ENCODE measurements at places on chromosomes 16 and 17.
A peak's percentile ranks its signal among the peaks of the same experiment; 100 is the strongest.

DNA sequence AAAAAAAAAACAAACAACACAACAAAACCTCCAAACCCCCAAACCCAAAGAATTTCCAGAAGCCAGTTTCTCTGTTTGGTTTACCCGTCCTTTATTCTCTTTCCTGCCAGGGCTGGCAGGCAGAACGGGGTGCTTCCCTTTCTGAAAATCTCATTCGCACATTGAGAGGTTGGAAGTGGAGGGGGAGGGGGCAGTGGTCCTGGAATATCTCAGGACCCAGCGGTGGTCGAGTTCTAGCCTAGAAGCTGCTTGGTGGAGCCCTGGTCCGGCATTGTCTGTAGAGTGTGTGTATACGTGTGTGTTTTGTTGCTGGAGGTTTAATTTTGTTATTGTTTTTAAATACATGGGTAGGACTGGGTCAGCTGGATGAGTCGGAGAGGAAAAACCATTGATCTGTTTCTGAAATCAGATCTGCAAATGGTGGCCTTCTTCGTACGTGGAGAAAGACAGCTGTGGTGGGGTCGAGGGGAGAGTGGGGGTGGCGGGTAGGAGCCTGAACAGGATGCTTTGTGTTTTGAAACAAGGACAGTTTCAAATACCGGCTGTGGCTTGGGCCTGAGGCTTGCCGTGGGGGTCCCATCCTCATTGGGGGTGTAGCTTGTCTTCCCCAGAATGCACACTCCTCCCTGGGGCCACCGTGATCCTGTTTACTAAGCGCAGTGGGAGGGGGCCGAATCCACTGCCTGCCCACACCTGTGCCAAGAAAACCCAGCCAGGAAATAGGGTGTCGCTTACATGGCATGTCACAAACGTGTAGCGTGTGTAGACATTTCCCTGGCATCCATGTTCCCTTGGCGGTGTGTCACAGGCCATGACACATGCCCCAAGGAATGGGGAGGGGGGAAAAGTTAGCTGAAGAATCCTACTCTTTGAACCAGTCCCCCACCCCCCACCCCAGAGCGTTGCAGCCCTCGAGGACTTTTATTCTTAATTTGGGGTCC is 1.6 kb downstream of the CMIP start:
- no peak for DNase-seq

DNA sequence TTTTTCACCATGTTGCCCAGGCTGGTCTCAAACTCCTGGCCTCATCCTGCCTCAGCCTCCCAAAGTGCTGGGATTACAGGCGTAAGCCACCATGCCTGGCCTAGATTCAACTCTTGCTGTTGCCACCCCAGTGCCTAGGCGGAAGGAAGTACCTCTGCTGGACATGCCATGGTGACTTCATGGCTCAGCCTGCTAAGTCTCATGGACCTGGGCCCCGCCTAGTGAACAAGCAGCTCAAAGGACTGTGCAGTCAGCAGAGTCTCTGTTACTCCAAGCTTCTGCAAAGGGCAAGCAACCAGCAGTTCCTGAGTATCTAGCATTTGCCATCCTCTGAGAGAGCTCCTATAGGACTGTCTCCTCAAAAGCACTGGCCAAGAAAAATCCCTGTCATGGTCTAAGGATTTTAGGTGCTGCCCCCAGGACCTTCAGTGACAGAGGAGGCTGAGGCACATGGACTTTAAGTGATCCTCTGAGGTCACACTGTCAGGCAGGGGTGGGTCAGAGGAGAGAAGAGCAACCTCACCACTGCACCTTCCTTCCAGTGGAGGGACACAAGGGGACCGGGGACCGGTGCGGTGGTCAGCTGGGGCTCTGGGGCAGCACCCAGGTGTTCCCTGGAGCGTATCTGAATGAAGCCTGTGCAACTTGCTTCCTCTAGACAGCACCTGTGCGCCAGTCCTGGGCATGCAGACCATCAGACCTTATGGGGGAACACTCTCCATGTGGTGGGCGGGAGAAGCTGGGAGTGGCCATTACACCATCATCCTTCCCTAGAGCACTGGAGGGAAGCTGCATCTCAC is 71.3 kb downstream of the IL21R start:
- DNase-seq, result no peak

GRCh38 chr17:31609331-31609730 is 217.9 kb downstream of the RAB11FIP4 start:
- DNase-seq, result no peak

DNA sequence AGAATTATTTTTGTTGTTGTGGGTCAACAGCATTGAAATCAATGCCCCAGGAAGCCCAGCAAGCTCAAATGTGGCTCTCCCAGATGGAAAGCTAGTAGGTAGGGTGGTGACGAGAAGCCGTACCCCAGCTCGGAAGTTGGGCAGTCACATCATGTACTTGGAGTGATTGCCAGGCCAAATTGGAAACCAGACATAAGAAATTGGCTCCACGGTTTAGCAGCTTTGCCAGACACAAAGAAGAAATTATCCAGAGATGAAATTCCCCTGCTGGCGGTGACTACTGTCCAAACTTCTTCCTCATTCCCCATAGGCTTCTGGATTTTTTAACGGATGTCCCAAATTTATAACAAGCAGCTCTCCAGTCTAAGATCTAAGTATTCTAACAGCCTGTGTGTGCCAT is 95.9 kb downstream of the OR1D5 start:
- no peak for DNase-seq

GRCh38 chr16:11064202-11064540 is 119.8 kb downstream of the CLEC16A start:
- no peak for DNase-seq

DNA sequence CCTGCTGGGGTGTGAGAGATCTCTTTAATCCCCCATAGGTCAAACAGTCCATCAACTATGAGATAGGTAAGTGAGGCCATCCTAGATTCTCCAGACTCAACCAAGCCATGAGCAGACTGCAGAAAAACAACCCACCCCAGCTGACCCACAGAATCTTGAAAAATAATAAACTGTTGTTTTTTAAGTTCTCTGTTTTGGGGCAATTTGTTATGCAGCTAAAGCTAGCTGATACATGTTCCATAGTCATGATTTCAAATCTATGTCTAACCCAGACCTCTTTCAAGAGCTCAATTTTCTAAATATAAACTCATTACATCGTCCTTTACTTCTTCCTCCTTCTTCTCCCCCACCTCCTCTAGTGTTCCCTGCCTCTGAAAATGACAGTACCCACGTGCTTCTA is 10.1 kb downstream of the ERN2 start:
- DNase-seq, result no peak

GRCh38 chr17:64457156-64457555 is 8.2 kb downstream of the MILR1 start:
- DNase-seq, result no peak

GRCh38 chr17:55161935-55162555 is 102.7 kb upstream of the HLF start:
- no peak for DNase-seq

DNA sequence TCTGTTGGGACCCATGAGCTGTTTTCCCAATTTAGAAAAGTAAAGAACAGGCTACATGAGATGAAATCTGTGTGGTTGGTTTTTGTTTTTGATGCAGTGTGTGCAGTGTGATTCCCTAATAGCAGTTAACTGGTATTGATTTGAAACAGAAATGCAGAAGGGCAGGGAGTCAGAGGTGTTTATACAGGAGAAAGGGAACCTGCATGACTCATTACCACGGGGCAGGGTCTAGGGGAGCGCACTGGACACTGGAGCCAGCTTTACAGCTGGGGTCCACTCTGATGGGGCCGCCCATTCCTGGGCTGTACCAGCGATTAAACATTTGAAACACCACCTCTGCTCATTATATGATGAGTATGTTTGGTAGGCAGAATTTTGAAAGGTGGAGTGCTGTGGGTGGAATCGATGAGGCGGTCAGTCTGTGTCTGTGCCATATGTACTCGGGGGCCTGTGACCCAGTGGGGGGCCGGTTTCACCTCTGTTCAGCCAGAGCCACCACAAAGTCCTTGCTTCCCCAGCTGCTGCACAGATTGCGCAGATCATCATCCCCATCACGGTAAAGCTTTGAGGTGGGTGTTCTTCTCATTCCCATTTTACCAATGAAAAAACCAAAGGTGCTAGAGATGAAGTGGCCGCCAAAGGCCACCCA is 142.5 kb downstream of the CMIP start:
- DNase-seq, result no peak

GRCh38 chr17:16442594-16443510 is 27.5 kb downstream of the TRPV2 start:
- no peak for DNase-seq

DNA sequence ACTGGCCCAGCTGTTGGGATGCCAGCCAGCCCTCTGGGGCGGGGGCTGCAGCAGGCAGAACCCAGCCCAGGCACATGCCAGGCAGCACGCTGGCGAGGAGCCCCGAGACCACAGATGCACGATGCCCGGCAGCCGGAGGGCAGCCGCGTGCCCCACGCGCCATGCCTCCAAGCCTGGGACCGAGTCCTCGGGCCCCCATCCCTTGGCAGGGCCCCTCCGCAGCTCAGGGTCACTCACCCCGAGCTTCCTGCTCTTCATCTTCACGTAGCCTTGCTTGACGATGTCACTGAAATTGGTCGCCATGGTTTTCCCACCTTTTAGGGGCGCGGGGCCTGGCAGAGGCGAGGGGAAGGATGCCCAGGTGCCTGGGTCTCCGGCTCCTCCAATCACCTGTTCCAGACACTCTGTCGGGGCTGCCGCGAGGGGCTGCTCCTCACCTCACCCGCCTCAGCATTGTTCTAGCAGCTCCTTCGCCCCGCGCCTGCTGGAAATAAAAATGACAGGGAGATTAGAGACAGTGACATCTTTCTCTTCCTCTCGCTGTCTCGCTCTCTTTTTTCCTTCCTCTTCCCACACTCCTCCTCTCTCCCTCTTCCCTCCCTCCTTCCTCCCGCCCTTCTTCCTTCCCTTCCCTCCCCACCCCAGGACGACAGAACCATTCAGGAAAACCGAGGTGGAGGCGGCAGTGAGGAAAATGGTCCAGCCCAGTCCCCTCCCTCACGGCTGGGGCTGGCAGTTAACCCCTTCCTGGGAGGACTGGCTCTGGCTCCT is 6.9 kb downstream of the DOK4 start:
- no peak for DNase-seq

DNA sequence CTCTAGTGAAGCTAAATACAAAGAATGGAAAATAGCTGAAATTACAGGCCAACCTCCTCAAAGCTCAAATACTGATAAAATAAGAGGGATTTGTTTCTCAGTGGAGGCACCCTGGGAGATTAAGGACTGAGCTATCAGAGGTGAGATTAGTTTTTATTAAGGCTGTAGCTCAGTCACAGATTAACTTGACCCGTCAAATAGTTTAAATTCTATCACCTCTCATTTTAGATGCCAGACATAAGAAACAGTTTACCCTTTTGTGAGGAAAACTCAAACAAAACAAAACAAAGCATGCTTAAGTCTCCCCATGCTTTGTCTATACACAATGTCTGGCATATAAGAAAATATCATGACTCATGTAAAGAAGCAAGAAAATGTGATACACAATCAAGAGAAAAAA is 208.3 kb upstream of the PMFBP1 start:
- DNase-seq, result no peak

GRCh38 chr16:19228052-19228451 is 57.5 kb upstream of the CLEC19A start:
- DNase-seq, result no peak

GRCh38 chr16:10577305-10578202 is 2.8 kb downstream of the EMP2 start:
- DNase-seq, result no peak

DNA sequence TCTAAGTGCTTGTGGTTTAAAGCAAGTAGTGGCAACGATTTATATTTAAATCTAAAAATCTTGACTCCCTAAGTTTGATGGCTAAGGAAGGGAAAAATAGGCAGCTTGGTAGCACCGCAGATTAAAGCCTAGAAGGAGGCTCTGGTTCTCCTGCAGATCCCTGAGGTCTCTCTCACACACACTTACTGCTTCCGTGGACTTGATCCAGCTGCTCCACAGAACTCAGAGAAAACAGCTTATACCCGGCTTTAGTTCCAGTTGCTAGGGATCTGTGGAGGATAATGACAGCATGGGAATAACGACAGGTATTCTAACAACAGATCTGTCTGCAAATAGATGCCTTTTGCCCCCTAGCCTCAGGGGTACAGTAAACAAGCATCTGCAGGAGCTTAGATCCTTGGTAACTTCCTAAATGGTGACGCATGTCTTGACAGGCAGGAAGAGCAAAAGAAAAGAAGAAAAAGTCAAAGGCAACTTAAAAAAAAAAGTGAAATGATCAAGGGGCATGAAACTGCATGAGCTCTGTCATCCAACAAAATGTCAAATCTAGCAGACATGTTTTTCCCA is 4.5 kb downstream of the WIPI1 start:
- DNase-seq, result no peak

DNA sequence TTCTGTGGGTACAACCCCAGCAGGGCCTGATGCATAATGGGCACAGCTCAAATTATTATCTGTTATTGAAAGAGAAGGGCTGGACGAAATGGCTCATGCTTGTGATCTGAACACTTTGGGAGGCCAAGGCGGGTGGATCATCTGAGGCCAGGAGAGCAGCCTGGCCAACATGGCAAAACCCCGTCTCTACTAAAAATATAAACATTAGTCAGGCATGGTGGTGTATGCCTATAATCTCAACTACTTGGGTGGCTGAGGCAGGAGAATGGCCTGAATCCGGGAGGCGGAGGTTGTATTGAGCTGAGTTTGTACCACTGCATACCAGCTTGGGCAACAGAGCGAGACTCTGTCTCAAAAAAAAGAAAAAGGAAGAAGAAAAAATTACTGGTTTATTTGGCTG is 100.7 kb downstream of the ABCC1 start:
- no peak for DNase-seq

DNA sequence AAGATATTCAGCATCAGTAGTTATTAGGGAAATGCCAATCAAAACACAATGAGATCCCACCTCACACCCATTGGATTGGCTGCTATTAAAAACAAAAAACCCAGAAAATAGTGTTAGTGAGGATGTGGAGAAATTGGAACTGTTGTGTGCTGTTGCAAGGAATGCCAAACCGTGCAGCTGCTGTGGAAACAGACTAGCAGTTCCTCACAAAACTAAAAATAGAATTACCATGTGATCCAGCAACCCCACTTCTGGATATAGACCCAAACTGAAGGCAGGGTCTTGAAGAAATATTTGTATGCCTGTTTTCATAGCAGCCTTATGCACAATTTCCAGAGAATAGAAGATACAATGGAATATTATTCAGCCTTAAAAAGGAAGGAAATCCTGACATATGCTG is 46.0 kb downstream of the FOXK2 start:
- DNase-seq, result no peak

GRCh38 chr17:1413281-1413791 is 13.3 kb upstream of the YWHAE start:
- no peak for DNase-seq

- DNase-seq, result no peak
Measured at GRCh38 chr16:86763819-86764218, 185.5 kb downstream of the FOXL1 start.

DNA sequence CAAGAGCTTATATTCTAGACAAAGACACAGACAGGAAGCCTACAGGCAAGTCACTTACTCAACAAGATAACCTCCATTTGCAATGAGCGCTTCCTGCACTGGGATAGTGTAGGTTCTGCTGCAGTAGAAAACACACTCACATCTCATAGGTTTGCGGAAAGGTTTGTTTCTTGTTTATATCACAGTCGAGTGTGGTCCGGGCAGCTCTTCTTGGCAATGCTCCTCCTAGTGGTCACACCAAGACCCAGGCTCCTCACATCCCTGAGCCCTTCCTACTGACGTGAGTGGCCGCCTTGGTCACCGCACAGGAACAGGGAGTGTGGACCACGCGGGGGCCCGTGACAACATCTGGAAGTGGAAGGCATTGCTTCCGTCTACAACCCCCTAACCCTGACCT is 48.0 kb upstream of the RBFOX3 start:
- DNase-seq, result peak; percentile 75
